ENCODE measurements at places on chromosomes 2 and 18. TPM values are rescaled to one million over a fixed set of nuclear protein-coding genes. Genes with fewer than 3 reads are reported as not detected.

FEV gene
- total RNA-seq = not detected

TUBA3E gene
- not detected for total RNA-seq

- DNase-seq = no peak
These were observed 805.4 kb downstream of the TRIB2 start for GRCh38 chr2:13522096-13522495.

GRCh38 chr2:190722835-190723234, 74.0 kb downstream of the NAB1 start:
- no peak for DNase-seq

- no peak for DNase-seq
These were observed 31.9 kb downstream of the KLHL23 start for GRCh38 chr2:169765523-169765922.

GRCh38 chr2:9336576-9337314, 86.6 kb downstream of the ITGB1BP1 start:
- DNase-seq = peak; percentile 67

GRCh38 chr2:235500110-235500760, 6.4 kb downstream of the AGAP1 start:
- DNase-seq = no peak

GRCh38 chr2:182324665-182325064, 102.2 kb downstream of the PDE1A start:
- DNase-seq = peak; percentile 9

DNA sequence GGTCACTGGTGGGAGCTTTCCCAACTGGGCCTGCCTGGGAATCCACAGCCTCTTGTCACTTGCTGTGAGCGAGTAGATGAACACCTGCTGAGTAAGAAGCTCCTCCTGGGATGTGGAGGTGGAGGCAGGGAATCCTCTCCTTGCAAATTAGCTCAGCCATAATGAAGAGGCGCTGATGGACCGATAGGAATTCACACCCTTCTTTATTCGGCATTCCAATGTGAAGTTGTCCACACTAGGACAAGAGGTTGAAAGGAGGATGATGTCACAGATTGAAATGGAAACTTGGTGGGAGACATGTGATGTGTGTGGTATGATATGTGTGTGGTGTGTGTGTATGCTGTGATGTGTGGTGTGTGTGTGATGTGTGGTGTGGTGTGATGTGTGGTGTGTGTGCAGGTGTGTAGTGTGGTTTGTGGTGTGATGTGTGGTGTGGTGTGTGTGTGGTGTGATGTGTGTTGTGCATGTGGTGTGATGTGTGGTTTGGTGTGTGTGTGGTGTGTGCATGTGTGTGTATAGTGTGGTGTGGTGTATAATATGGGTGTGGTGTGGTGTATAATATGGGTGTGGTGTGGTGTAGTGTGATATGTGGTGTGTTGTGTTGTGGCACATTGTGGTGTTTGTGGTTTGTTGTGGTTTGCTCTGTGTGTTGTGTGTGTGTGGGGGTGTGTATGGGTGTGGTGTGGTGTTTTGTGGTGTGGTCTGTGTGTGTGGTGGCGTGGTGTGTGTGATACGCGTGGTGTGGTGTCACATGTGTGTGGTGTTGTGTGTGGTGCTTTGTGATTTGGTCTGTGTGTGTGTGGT, 216.4 kb downstream of the BCL2 start:
- DNase-seq = no peak

- no peak for DNase-seq
These were observed 132.1 kb downstream of the LRP2 start for GRCh38 chr2:169230204-169230603.

DNA sequence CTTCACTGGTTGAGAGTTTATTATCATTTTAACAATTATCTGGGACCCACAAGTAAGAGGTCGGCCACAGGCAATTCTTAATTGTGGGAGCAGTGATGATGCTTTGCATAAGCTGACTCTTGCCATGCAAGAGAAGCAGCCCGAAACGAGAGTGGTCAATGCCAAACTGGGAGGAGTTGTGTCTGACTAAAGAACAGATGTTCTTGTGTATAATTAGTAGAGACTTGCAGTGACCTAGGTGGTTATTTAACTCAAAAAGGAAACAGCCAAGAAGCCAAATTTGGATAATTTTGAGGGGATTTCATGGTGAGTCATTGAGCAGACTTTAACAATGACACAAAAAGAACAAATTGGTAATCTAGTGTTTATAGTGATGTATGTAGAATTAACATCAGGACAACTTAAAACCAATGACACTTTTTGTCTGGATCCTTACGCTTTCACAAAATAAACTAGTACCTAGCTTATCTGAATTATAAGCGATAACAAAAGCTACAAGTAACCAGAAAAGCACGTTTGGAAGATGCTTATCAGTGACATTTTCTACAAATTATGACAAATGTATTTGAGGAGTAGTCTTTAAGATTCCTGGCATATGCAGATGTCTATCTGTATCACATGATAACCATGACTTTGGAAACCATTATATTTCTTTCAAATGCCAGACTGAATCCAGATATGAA, 184.7 kb upstream of the DLGAP1 start:
- DNase-seq = no peak

GRCh38 chr18:54031243-54031642, 193.2 kb downstream of the MBD2 start:
- DNase-seq = no peak

GRCh38 chr2:129673847-129674711, 305.4 kb upstream of the RAB6C start:
- no peak for DNase-seq

Measured in glomerular endothelial cell (primary cell).